ENCODE measurements at places on chromosomes 6 and 20.

DNA sequence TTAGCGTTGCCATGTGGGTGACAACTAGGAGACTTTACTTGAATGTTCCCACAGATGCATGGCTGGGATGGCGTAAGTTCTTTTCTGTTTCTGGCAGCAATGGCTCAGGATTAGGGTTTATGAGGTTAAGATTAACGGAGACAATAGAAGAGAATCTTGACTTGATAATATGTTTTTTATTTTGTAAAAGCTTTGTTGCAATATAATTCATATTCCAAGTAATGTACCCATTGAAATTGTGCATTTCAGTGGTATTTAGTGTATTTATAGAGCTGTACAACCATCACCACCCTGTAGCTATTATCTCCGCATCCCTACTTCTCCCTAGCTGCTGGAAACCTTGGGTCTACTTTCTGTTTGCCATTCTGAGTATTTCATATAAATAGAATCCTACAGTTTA is 349.2 kb downstream of the UTRN start:
- DNase-seq: no peak

- DNase-seq: peak; percentile 61
These were observed 17.7 kb upstream of the TNFAIP3 start for GRCh38 chr6:137849181-137849980.

GRCh38 chr20:63627129-63627750 is 339 bp upstream of the GMEB2 start:
- DNase-seq: peak; percentile 97

GRCh38 chr6:96611342-96611991 is 48.5 kb downstream of the FHL5 start:
- DNase-seq: no peak

- DNase-seq: peak; percentile 79
These were observed 24.7 kb upstream of the PYGB start for GRCh38 chr20:25223179-25223661.

DNA sequence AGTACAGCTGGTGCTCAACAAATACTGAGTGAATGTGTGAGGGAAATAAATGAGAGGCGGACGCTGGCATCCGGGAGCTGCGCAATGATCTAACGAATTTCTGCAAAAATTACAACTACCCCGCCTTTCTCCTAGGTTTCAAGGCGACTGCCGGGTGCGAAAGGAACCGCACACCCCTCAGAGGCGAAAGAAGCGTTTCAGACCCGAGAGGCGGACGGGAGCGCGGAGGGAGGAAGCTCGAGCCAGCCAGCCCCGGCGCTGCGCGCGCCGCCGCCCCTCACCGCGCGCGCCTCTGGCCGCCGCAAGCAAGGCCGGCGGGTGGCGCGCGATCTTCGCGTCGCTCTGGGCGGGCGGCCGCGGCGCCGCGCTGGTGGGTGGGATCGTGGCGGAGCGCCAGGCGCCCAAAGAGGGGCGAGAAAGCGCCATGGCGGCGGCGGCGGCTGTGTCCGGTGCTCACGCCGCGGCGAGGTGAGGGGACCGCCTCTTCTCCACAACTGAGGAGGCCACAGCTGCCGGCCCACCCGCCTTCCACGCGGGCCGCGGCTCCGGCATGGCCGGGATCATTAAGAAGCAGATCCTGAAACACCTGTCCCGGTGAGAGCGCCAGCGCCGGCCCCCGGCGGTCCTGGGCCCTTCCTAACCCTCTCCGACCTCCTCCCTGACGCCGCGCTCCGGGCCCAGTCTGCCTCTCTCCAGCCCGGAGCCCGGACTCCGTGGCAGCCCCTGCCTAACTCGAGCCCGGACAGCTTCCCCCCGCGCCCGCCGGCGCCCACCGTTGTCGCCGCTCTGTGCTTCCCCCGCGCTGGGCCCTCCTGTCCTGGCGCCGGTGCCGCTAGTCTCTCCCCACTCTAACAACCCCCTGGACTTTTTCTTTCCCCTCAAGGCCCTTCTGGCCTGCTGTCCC is at the start of gene BLTP3A:
Gene BLTP3A, plus strand, starts transcription at position 383 of the 904 bp plus-strand sequence. Its CDS starts 168 bp downstream, at position 551.
- DNase-seq: peak; percentile 85

GRCh38 chr6:116730513-116730912 is 35.0 kb downstream of the FAM162B start:
- no peak for DNase-seq

GRCh38 chr20:51326201-51326819 is 216.2 kb downstream of the NFATC2 start:
- peak; percentile 68 for DNase-seq

DNA sequence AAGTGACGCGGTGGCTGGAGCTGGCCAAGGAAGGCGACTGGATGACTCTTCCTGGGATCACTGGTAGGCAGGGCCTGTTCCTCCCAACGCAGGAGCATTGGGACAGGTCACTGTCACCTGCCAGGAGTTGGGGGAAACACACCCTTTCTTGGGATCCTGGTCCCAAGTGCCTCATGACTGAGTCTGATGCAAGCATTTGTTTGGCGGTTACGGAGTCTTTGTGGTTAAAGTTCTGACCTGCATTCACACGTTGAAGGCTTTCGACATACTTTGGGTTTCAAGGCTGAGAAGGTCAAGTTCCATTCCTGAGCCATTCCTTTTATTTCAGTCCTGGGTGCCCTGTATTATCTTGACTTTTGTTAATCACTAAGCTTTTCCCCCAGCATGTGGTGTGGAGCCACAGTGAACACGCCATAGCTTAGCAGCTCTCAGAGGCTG is 6.0 kb downstream of the PNLDC1 start:
- DNase-seq: no peak

DNA sequence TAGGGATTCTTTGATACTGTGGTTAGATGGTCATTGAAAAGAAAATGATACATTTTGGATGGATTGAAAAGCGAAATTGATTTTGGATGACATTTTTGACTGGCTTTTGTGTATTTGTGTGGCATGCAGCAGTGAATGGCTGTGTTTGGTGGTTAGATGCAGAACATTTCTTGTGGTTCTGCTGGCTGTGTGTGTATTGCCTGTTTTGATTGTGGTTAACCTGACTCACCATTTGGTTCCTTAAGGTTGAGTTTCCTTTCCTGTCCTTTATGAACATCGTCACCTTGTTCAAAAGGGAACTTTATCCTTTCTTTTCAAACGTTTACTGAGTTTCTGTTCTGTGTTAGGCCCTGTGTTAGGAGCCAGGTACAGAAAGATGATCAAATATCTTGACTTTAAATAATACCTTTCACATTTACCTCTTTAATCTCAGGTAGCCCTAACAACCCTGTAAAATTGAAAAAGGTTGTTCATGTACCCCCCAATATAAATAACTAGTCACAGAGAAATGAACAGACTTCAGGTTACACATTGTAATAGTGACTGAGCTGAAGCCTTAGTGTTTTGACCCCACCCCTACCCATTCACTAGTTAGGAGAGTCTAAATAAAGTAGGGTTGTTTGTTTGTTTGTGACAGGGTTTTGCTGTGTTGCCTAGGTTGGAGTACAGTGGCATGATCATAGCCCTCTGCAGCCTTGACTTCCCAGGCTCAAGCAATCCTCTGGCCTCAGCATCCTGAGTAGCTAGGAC is 23.8 kb downstream of the ANKS1A start:
- peak; percentile 25 for DNase-seq

- no peak for DNase-seq
These were observed 182.9 kb downstream of the PTPRT start for GRCh38 chr20:43006651-43007375.

DNA sequence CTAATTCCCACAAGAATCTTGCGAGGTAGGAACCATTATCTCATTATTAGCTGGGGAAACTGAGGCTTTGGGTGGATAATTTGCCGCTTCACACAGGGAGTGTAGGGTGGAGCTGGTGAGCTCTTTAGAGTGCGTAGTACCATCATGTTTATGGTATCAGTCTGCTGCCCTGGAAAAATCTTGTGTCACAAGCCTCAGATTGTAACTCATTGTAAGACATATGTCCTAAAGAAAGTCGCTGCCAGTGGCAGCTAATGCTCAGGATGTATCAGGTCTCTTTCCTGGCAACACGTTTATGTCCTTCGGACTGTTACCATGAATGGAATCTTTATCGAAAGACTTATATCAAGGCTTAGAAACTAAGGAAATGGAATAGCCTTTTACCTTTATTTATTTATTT is 1.9 kb downstream of the ZFAND3 start:
- DNase-seq: no peak

GRCh38 chr20:14979453-14979986 is 642.1 kb upstream of the FLRT3 start:
- DNase-seq: no peak

DNA sequence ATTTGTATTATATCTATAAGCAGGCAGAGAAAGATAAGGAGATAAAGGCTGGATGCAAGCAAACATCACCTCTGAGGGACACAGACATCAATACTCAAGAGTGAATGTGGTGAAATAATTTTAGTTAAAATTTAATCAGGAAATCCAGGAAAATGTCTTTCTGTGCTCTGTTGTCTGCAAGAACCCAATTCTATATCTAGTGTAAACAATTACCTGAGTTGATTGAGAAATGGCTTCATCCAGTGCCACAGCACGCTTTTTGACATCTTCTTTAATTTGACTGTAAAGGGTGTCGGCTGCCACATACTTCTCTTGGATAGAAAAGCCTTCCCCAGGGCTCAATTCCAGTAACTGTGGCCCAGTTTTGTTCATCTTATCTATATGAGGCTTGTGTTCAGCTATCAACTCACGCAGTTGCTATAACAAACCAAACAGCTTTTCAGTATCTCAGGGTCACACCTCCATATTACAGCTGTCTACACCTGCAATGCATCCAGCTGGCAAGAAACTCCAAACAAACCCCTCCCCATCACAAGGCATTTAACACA is 131.6 kb downstream of the DST start:
- DNase-seq: no peak

DNA sequence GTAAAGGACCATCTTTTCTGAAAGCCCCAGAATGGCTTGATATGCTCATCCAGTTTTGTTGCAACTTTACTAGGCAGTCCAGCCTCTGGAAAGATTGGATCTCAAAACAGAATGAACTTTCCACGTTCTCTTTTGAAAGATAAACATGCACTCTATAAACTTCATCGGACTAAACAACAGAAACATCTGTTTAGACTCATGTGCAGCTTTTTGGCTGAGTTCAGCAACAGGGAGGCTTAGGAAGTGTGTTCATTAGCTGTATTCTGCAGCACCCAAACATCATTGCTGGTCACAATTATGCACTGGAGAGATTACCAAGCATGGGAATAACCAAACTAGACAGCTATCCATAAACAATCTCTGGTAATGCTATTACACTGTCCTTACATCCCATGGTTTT is 180.5 kb downstream of the TENT5A start:
- no peak for DNase-seq

DNA sequence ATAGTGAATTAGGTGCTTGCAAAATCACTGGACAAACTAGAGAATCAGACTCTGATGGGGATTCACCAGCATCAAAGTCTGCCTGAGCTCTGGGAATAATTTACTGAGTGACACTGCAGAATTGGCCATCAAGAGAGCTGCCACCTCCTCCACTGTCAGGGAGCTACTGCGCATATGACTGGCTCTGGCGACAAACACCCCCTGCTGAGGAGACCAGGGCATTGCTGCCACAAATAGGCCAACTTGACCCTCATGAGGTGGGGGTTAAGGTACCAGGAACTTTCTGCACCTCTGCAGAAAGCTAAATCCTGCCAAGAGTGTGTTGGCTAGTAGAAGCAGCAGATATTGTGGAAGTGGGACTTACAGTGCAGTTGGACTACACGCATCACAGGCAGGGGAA is 88.0 kb downstream of the CDS2 start:
- DNase-seq: no peak

DNA sequence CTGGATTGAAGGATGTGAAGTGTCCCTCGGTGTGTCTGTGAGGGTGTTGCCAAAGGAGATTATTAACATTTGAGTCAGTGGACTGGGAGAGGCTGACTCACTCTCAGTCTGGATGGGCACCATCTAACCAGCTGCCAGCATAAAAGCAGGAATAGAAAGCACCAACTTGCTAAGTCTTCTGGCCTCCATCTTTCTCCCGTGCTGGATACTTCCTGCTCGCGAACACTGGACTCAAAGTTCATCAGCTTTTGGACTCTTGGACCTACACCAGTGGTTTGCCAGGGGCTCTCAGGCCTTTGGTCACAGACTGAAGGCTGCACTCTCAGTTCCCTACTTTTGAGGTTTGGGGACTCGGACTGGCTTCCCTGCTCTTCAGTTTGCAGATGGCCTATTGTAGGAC is 220.3 kb upstream of the LRFN2 start:
- no peak for DNase-seq

GRCh38 chr6:82073484-82073883 is 174.1 kb downstream of the IBTK start:
- no peak for DNase-seq

- DNase-seq: no peak
These were observed 21.8 kb upstream of the UFL1 start for GRCh38 chr6:96499781-96500180.

DNA sequence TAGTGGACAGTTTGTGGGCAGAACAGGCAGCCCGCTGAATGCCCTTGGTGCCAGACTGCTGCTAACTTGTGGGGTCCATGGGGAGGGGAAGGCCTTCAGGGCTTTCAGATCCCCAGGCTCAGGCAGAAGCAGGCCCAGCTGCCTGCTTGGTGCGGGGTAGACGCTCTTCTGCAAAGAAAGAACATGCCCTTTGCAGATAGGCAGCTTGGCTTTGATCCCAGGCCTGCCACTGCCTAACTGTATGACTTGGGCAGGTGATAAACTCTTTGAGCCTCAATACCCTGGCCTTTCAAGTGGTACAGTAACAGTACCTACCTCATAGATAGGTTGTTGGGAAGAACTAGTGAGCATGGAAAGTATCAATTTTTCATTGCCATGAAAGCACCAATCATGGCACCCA is 28.4 kb downstream of the CHMP4B start:
- no peak for DNase-seq

GRCh38 chr6:156449128-156449527 is 328.1 kb upstream of the ARID1B start:
- no peak for DNase-seq

DNA sequence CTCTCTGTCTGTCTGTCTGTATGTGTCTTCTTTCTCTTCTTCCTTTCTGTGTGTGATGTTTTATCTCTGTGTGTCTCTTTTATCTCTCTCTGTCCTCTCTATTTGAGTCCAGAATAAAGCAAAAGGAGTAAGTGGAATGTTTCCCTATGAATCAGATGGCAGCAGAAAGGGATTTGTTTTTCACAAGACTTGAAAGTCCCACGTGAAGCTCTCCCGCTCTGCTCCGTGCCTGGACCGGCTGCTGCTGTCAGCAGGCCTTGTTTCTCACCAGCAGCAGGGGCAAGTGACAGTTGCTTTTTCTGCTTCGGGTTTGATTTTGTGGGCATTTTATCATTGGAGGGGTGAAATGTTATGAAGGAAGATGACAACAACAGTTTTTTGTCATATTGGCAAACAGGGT is 212.7 kb downstream of the PACRG start:
- no peak for DNase-seq

Data from activated T-cell treated with anti-CD3 and anti-CD28 coated beads, Interleukin-2, amount 50 U/mL, for 48 hours (primary cell).